ENCODE measurements at places on chromosomes 13 and 19.

GRCh38 chr13:25971047-25971446 lies 80.8 kb downstream of the SHISA2 start:
- no peak for DNase-seq

GRCh38 chr13:27166313-27166712 lies 5.3 kb downstream of the USP12 start:
- no peak for DNase-seq

DNA sequence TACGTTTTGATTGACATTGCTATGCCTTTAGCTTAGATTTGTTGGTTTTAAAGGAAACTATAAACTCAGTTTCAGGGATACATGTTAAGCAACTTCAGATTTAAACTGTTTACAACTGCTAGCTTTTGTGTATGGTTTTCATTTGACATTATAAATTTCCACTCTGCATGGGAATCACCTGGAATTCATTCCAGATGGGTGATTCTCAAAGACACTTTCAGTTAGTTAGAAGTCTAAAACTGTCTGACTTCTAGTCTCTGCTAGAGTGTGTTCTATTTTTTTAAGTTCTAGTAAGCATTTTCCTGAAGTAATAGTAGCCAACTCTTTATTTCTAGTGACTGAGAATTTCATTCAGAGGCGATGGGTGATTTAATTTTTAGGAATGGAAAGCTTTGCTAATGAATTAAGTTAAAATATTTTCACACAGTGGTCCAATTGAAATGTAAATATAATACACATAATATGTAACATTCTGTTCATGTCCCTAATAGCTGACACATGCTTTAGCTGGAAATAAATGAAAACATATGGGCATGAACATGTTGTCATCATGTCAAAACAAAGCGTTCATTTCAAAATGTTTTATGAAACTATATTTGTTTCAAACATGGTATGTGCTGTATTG lies 58.3 kb upstream of the CSNK1A1L start:
- no peak for DNase-seq

DNA sequence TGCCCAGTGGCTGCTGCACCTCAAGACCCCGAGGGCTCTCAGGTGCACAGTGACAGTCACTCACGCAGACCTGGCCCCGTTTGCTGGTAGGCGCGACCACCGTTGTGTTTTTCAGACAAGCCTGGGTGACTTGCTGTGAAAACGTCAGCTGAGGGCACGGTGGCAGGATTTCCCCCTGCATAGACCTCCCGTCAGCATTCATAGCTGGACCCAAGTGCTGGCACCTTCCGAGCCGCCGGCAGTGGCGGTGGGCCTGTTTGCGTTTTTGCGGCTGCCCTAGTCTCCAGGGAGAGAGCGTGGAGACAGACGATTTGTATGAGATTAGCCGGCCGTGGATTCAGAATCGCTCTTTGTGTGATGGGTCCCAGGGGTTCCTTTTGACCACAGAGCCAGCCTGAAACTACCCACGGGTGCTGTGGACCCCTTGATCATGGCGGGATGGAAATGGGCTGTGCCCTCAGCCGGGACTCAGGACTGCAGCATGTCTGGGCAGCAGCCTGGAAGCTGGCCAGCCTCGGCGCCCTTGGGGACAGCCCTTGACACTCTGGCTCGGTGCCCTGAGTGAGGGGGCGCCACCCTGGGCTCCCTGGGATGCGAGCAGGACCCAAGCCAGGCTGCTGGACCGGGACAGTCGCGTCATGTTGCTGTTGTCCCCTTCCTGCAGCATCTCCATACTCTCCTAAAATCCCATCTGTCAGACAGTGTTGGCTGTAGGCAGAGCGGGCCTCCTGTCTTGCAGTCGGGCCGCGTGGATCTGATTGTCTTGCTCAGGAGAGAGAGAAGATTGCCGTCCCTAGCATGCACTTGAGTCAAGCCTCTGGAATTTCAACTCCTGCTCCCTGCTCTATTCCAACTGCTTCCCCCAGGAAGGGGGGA lies 8.6 kb downstream of the KDM4B start:
- DNase-seq: peak; percentile 69

DNA sequence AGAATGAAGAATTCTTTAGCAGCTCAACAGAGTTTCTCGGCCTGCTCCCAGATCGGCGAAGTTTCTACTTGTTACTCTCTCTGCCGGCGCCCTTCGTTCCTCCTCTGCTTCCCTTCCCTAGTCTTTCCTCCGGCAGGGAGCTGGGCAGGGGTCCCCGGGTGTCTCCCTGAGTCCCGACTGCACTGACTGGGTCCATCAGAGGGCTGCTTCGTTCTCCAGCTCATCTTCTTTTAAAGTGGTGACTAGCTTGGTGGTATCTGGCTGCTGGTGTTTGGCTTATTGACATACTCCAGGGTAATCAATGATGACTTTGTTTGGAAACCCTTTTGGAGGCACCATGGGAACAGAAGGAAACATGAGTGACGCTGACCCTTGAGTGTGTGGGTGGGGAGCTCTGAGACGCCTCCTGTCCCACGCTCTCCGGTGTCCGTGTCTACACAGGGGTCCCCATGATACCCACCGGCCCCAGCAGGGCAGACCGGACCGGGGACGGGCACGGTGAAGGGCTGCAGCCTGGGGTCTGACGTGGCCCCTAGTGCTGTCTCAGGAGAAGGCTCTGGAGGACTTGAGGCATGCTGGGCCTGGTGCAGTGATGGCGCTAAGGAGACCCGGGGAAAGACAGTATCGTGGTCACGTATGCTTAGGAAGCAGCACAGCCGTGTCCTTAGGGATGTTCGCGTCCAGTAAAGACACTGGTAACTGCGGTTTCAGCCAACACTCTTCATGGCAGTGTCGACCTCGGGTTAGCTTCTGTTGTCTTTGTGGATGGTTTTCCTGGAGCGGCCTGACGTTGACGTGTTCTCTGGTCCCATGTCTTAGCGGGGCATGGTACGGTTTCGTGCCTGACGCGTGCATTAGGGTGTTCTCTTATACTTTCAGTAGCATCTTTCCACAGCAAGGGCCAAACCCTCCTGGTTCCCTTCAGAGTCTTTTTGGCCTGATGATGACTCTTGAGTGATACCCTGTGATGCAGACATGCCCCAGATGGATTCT lies 23.8 kb downstream of the NAXD start:
- no peak for DNase-seq

GRCh38 chr19:47740866-47741519 lies 4.4 kb upstream of the NOP53 start:
- DNase-seq: no peak

Data from urothelium cell line (cell line).